ENCODE measurements at places on chromosomes 5 and 9.

DNA sequence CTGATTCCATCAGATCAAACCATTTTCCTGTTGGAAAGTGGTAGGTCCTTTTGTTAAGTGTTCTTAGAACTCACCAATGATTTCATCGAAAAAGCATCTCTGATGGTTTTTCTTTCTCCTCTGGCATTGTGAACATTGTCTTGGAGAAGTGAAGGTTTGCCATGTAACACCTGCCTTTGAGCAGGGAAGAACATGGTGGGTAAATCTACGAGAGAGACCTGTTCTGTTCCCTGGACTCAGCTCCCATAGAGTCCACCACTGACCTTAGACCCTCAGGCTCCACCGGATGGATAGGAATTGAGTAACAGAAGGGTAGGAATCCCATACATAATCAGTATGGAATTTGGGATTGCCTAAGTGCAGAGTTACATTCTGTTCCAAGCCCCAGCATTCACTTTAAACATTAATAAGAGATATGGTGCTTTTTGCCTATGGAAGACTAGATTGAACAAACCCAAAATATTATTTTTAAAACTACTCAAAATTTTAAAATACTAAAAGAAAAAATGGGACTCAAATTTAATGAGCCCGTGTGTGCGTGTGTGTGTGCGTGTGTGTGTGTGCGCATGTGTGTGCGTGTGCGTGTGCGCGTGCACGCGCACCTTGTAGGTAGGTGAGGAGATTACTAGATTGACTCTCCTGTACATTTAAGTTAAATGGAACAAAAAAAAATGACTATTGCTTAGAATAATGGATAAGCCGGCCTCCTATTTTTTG, 92.0 kb downstream of the C9orf152 start:
- DNase-seq = no peak

DNA sequence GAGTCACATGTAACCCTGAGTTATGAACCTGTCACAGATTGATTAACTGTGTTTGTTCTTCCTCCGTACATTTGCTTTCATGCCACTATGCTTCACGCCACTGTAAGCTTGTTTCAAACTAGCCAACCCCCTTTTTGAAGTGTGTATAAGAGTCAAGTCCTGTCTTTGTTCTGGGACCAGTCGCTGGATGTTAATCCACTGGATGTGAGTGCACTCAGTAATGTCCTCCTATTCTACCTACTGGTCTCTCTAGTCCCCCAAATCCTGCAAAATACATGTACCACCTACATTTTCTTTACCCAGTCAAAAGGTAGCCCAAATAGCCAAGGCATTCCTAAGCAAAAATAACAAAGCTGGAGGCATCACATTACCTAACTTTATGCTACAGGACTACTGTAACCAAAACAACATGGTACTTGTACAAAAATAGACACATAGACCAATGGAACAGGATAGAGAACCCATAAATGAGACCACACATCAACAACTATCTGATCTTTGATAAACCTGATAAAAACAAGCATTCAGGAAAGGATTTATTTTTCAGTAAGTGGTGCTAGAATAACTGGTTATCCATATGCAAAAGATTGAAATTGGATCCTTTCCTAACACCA, 1139.1 kb upstream of the SEMA6A start:
- DNase-seq = no peak

DNA sequence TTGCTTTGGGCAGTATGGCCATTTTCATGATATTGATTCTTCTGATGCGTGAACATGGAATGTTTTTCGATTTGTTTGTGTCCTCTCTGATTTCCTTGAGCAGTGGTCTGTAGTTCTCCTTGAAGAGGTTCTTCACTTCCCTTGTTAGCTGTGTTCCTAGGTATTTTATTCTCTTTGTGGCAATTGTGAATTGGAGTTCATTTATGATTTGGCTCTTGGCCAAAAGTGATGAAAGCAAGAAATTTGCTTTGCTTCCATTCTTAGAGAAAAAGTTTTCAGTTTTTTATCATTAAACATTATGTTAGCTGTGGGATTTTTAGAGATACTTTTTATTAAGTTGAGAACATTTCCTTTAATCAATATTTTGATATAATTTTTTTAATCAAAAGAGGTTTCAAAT, 203.5 kb downstream of the TAF11L14 start:
- no peak for DNase-seq

DNA sequence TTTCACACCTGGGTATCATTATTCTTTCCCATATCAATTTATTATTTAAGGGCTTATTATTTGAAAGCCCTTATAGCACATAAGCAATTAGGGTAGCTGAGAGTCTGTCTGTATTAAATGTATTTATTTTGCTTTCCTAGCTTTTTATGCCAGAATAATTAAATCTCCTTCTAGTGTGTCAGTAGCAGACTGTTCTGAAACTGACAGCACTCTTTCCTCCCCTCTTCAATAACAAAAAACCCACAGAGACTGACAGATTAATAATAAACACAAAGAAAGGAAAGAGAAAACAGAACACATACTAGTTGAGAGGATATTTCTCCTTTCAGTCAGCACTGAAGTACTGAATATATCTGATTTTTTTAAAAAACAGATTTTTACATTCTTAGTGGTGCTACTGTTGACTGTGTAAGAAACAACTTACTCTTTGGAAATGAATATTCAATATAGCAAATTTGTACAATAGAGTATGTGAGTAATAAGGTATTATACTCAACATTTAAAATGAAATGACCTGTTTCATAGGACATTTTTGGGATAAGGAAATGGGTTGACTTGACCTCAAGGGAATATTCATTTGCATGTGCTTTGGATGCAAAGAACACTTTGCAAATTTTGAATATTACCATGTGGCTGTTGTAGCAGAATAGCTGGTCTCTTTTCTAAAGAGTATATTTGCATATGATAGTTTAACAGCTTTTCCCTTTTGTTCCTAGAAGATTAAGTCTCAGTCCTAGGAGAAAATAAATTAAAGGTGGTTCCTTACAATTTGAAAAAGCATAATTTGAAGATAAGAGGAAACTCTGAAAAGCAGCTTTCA, 208.3 kb downstream of the SPATA31D1 start:
- DNase-seq = no peak

Data from activated CD4-positive, alpha-beta T cell treated with anti-CD3 and anti-CD28 coated beads, Interleukin-10, Interleukin-2, amounts not matched to agents 100 ng/mL and 50 ng/mL, durations not matched to agents 16 hours and 8 hours (primary cell).